ENCODE measurements at places on chromosomes 5 and 9. TPM values are rescaled to one million over a fixed set of nuclear protein-coding genes. Genes with fewer than 3 reads are reported as not detected.

GRCh38 chr5:160675988-160676387 is 176.0 kb downstream of the ATP10B start:
- no peak for DNase-seq

GRCh38 chr5:94309141-94309540 is 309.3 kb downstream of the KIAA0825 start:
- peak; percentile 88 for DNase-seq

GRCh38 chr5:126633552-126633951 is 32.8 kb downstream of the PHAX start:
- DNase-seq: no peak

The ZNF879 gene
- 14.9 TPM for total RNA-seq

- DNase-seq: peak; percentile 14
Measured at GRCh38 chr9:36597412-36598178, 24.9 kb downstream of the MELK start.

- peak; percentile 85 for DNase-seq
Measured at GRCh38 chr9:127567035-127567729, 44.9 kb upstream of the STXBP1 start.

GRCh38 chr9:2085716-2086115 is 70.6 kb downstream of the SMARCA2 start:
- DNase-seq: peak; percentile 25

The NMUR2 gene
- 1.7 TPM for total RNA-seq

The FAM169A gene
- 5.3 TPM for total RNA-seq

DNA sequence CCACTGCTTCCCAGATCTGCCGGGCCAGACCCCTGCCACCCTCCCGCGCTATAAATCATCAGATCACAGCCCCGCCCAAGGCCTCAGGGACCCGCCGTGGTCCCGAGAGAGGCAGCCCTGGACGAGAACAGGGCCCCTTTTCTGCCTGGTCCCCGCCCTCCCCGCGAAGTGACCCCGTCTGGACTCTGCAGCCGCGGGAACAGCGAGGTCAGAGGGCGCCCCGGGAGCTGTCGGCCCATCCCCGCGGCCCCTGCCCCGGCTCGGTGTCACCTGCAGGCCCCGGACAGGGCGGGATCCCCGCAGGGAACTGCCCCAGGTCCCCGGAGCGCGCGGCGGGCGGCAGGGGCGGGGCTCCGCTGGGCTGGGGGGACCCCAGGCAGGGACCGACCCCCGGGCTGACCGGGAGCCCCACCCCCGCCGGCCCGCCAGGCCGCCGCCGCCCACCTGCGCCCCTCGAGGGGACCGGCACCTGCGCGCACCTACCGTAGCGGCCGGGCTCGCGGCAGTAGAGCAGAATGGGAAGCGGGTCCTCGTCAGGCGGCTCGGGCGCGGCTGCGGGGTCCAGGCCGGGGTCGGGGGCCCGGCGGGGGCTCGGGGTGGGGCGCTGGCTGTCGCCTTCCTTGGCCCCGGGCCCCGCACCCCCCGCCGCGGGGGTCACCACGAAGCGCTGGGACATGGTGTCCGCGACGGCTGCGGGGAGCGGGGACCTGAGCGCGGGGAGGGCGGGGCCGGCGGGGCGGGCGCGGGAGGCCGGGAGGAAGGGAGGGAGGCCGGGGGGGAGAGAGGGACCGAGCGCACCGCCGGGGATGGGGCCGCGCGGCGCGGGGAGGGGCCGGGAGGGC is 43.5 kb upstream of the SLC12A7 start:
- DNase-seq: no peak

The PCAT7 gene
- 2.6 TPM for total RNA-seq

GRCh38 chr5:78504704-78505677 is 143.6 kb downstream of the LHFPL2 start:
- DNase-seq: peak; percentile 97

The HAND1 gene
- total RNA-seq: 2.6 TPM

DNA sequence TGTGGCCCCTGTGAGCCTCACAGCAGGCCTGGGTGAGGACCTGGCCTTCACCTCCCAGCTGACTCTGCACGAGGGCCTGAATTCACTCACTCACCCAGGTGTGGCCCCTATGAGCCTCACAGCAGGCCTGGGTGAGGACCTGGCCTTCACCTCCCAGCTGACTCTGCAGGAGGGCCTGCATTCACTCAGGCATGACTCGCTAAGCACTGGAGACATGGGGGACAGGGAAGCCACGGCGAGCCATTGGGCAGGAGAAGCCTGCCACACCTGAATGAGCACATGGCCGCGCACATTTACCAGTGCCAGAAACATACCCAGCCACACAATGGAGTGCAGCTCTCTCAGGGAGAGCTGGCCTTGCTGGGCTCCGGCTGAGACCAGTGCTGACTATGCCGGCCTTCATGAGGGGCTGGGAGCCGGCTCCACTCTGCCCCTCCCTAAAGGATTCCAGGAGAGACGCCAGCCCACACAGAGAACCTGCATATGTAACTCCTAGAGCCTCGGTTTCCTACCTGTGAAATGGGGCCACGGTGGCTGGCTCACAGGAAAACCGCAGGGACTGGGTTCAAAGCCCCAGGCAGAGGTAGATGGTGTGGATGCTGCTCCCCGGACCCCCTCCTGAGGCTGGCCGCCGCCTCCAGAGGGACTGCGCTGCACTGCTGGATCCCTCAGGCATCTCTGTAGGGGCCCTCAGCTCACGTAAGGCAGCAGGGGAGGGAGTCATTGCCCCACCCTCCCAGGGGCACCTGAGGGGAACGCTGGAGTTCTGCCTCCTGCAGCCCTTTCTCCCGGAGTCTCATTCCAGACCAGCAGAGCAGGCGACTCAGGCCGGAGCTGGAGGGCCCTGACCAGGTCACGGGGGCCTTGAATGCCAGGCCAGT is 7.2 kb downstream of the ADAMTS2 start:
- DNase-seq: no peak

- no peak for DNase-seq
Measured at GRCh38 chr9:89880161-89880560, 275.3 kb downstream of the GADD45G start.

The SNCAIP gene
- total RNA-seq: 11.6 TPM

DNA sequence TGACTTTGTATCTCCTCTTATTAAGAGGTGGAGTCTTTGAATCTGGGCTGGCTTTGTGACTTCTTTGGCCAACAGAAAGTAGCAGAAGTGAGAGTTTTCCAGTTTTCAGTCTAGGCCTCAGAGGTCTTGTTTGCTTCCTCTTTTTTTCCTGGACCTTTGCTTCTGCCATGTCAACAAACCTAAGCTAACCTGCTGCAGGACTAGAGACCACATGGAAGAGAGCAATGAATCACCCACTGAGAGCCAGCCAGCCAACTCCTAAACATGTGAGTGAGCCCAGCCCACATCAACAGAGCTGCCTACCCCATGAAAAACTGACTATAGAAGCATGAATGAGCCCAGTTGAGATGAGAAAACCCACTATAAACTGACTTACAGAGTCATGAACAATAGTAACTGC is 29.9 kb downstream of the MRPL22 start:
- DNase-seq: no peak

DNA sequence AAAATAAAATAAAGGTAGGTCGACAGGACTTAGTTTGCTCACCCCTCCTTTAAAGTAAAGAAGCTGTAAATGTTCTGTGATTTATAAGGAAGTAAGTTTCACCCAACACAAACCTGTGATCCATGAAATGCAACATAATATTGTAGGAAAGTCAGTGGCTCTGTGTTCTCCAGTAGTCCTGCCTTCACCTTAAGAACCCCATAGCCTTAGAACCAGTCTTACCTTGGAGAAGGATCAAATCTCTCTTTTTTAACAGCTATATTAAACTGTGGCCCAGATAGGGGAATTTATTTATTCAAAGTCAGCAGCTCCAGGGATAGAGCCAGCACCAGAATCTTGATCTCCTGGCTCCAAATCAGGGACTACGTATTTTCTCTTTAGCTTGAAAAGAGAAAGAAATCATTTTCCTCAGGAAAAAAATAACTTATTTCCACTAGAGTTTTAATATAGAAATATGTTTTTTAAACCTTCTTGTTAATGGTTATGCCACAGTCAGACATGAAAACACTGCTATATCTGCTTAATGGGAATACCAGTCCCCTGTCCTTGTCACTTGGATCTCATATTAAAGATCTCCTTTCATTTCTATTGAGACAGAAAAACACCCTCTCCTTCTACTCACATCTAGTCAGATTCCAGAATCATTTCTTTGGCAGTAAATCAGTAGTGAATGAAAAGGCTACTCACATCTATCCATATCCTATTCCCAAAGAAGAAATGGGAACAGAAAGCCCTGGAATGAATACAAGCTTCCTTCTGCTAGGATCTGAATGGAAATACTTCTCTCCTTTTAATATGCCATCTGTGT is 269.2 kb upstream of the TNC start:
- peak; percentile 46 for DNase-seq

The DIRAS2 gene
- 12.0 TPM for total RNA-seq

Measured in umbilical cord (tissue), 2 donors.